Activated T-cell treated with anti-CD3 and anti-CD28 coated beads, Interleukin-2, amount 50 U/mL, for 72 hours (primary cell): ENCODE measurements at places on chromosomes 1 and 21.
A peak's percentile ranks its signal among the peaks of the same experiment; 100 is the strongest.

DNA sequence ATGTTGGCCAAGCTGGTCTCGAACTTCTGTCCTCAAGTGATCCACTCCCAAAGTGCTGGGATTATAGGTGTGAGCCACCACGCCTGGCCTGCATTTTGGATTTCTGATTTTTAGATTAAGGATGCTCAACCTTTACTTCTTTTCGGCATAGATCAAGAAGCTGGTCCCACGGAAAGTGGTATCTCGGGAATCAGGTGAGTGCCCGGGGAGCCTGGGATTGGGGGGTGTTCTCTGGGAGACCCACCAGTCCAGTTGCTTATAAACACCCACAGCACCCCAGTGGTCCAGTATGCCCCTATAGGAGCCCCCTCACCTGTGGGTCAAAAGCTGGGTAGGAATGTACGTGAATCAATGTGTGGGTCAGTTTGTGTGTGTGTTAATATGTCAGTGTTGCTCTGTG is 3.2 kb downstream of the SH3D21 start:
- no peak for DNase-seq

- DNase-seq = no peak
These were observed 12.9 kb downstream of the EXO1 start for GRCh38 chr1:241860922-241861321.

- DNase-seq = no peak
These were observed 269.6 kb upstream of the BEND5 start for GRCh38 chr1:49046305-49046704.

GRCh38 chr1:63991685-63992084 is 211.7 kb upstream of the UBE2U start:
- no peak for DNase-seq

DNA sequence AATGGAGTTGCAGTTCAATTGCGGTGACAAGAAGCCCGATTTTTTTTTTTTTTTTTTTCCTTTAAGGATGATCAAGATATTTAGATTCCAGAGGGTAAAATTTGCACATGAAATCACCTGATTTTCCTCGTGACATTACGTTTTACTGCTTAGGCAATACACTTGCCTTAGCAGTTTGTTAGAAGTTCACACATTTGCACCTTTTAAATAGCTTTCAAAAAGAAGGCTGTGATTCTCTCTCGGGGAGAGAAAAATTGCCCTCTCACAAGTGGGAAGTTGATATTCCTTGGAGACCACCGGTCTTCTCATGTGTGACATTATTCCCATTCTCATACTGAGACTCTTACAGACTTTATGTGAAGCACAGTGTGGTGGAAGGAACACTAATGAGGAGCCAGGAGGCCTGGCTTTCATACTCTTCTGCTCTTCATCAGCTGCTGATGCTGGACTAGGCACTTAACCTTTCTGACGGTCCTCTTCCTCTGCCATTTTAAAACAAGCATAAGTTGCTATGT is 69.8 kb upstream of the HSPA13 start:
- no peak for DNase-seq

GRCh38 chr1:98210064-98210463 is 289.2 kb upstream of the DPYD start:
- DNase-seq = no peak

DNA sequence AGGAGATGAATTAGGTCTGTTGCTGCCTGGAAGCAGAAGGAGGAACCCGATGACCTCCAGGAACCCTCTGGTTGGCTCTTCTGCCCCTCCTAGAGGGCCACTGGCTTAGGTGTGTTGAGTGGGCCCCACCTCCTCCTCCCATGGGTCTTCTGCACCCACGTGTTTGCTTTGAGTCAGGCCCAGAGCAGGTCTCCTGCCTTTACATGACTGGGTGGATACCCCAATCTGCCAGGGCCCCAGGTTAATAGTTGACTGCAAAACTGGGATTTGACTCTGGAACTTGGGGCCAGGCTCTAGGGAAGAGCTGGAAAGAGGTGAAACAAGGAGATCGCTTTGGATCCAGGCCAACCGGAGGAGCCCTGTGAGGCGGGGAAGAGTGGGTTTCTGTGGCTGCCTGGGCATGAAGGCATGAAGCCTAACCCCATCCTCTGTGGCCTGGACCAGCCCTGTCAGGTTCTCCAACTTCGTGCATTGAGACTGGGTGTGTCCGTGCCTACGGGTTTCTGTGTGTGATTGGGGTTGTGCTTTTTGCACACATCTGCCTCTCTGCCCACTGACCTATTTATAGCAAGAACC is 7.8 kb upstream of the LAD1 start:
- no peak for DNase-seq

DNA sequence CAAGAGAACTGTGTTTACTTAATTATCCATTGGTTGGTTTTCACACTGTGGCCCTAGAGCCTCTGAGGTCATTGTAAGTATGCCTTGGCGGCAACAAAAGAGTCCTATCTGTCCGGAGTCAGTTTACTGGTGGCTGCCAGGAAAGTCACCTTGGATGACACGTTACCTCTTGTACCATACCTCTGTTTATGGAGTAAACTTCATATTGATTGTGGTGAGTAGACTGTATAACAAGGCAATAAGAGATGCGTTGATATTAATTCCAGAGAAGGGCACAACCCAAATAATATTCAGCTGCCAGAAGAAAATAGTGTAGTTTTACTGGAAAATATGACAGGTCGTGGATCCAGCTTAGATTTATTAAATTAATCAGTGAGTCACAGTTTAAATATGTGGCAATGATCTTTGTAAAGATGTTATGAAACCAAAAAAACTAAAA is 20.4 kb upstream of the KIF14 start:
- no peak for DNase-seq

DNA sequence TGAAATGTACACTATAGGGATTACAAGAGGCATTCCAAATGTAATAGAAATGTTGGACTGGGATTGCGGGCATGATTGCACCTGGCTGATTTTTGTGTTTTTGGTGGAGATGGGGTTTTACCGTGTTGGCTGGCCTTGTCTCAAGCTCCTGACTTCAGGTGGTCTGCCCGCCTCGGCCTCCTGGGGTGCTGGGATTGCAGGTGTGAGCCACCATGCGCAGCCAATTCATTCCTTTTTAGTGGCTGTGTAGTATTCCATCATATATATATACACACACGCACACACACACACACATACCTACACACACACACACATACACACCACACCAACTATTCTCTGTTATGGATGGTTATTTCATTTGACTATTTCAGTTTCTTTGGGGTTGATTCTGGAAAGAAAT is 4.7 kb upstream of the ATP6V1G3 start:
- DNase-seq = no peak

DNA sequence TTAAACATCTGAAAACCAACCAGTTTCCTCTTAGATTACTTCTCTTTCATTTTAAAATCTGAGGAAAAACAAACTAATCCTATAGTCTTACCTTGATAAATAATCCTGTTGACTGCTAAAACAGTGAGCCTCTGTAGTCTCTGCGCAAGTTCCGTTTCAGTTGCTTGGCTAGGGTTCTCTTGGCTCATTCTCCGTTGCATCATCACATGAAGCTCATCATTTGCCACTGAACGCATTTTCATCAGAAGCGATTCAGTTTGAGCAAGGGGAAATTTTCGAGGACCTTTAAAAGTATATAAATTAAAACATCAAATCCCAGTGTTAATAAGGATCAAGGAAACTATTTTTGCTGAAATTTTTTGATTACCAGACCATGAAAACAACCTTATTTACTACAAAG is 96.7 kb upstream of the GNG4 start:
- DNase-seq = no peak

DNA sequence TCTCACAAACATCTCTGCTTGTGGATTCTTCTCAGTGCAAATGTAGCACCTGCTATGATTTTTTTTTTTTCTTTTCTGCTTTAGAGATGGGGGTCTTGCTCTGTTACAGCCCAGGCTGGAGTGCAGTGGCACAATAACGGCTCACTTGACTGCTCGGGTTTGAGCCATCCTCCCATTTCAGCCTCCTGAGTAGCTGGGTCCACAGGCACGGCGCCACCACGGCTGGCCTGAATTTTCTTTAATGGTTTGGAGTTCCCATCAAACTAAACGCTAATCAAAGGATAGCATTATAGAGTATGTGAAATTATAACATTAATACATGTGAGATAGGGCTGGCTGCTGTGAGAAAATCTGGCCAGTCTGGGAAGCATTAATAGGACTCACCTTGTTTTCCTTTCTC is 7.2 kb upstream of the PTGER3 start:
- DNase-seq = no peak

- no peak for DNase-seq
These were observed 32.3 kb downstream of the SHISAL2A start for GRCh38 chr1:52665006-52665941.

DNA sequence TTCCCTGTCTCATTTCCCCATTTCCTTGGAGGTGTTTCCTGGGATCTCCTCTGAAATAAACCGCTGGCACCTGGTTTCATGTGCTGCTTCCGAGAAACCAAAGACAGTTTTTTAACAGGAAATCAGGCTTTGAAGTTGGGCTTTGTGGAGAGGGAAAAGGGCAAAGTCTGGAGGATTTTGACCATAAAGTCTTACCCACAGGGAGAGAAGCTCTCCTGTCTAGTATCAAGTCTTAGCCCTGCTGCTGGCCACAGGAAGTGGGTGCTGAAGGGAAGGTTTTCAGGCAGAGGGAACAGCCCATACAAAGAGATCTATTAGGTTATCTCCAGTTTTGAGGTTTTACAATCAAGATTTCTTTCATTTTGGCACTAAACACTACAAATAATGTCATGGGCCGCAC is 29.3 kb downstream of the SLC5A9 start:
- DNase-seq = no peak

DNA sequence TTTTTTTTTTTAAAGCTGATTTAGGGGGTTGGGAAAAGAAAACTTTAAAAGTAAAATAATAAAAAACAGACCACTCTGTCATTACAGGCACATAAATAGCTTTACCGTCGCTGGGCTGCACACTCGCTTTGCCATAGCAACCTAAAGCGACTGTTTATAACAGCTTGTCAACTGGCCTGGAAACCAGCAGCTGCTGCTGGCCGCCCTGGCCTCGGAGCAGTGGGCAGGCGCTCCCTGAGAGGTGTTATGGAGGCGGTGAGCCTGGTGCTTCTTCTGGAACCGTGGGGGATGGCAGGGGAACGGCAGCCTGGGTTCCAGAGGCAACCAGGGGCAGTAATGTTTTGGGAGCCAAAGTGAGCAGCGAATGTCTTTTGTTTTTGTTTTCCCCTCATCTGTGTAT is 45.7 kb downstream of the ATP2B4 start:
- DNase-seq = no peak

DNA sequence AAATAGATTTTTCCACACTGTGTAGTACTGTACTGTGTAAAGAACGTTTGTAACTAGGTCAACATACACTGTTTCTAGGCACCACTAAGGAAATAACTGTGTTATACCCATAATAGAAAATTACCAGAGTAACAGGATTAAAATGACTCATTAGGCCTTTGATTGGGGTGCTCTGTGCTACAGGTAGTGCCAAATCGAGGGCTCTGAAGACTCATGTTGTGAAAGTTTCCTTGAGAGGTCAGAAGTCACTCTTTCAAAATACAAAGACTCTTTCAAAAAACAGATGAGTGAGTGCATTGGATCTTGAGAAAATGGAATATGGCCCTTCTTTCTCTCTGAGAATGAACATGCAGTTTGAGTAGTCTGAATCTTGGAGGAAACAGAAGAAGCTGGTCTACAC is 143.0 kb downstream of the MRPL39 start:
- DNase-seq = peak; percentile 51

DNA sequence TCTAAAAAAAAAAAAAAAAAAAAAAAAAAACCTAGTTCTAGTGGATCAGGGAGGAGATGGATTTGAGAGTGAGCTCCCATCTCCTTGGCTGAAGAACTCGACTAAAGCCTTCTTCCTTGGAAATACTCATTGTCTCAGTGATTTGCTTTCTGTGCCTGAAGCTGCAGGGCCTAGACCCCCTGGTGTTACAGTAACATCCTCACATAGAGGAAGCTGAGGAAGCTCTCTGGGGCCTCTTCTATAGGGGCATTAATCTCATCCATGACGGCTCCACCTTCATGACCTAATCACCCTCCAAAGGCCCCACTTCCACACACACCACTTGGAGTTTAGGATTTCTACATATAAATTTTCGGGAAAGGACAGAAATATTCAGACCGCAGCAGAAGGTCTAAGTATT is 95.9 kb upstream of the ETS2 start:
- DNase-seq = no peak

DNA sequence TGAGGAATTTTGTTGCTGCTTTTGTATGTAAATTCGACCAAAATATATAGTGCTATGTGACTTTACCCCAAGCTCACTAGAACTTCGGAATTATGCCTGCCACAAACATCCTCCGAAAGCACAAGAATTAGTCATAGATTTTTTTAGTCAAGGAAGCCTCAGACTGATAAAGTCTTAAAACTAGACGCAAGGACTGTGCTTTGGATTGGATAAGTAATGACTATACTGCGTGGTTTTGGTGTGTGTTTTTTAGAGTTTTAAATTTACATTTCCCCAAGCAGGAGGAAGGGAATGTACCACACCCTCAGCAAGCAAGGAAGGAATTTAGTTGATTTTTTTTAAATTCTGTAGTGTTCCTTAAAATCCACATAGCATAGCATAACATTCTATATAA is 10.3 kb downstream of the WLS start:
- DNase-seq = no peak

DNA sequence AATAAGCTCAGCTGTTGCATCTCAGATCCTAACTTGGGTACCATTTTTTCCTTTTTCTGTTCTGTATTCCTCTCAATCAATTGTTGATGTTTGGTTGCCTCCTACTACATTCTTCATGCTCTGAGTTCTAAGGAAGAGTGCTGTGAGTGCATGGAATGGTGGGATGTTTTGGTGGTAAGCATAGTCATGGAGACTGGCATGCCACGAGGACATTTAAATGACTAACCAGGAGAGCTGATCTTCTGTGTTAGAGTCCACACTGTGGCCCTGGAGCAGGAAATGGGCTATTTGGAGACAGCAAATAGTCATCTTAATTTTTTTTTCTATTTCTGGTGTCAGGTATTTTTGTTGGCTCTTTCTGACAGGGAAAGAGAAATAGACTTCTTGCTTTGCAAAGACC is 69.5 kb upstream of the HSD17B7 start:
- no peak for DNase-seq
